ENCODE measurements at places on chromosomes 2 and 18. TPM values are rescaled to one million over a fixed set of nuclear protein-coding genes. Genes with fewer than 3 reads are reported as not detected.

Gene AUP1
- 62.6 TPM for total RNA-seq

Gene IL36RN
- total RNA-seq = 0.11 TPM

Gene RFTN2
- total RNA-seq = 76.5 TPM

Gene TMEM247
- total RNA-seq = not detected

Gene LAMA3
- total RNA-seq = 10.4 TPM

Gene ADRA2B
- 0.79 TPM for total RNA-seq

Gene METTL8
- total RNA-seq = 19.5 TPM

Gene VAPA
- 259 TPM for total RNA-seq

Gene IL1F10
- not detected for total RNA-seq

Gene ODC1
- total RNA-seq = 101 TPM

Gene AMER3
- 4.5 TPM for total RNA-seq

Gene IL1RL2
- 0.28 TPM for total RNA-seq

Gene IMP4
- 46.7 TPM for total RNA-seq

Gene HOXD9
- 0.22 TPM for total RNA-seq

Gene CIB4
- total RNA-seq = 0.50 TPM

GRCh38 chr18:14976736-14977430 is 228.9 kb downstream of the ANKRD30B start:
- no peak for DNase-seq

- DNase-seq = peak; percentile 21
These were observed 33.7 kb upstream of the WDR75 start for GRCh38 chr2:189407281-189408209.

DNA sequence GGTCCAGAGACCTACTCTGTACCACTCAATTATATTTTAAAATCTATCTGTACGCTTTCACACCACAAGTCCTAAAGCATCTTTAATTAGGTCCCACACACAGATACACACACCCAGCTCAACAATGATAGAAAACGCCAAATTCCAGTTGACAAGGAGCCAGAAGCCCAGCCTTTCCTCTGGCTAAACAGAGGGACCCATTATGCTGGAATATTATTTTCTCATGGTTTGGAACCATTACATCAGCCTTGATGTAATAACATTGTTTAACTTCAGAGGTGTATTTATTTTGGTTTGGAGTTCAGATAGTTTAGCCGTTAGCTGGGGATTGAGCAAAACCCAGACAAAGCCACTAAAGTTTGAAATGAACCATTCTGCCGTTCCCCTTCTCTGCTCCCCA is 14.0 kb upstream of the INHBB start:
- no peak for DNase-seq

DNA sequence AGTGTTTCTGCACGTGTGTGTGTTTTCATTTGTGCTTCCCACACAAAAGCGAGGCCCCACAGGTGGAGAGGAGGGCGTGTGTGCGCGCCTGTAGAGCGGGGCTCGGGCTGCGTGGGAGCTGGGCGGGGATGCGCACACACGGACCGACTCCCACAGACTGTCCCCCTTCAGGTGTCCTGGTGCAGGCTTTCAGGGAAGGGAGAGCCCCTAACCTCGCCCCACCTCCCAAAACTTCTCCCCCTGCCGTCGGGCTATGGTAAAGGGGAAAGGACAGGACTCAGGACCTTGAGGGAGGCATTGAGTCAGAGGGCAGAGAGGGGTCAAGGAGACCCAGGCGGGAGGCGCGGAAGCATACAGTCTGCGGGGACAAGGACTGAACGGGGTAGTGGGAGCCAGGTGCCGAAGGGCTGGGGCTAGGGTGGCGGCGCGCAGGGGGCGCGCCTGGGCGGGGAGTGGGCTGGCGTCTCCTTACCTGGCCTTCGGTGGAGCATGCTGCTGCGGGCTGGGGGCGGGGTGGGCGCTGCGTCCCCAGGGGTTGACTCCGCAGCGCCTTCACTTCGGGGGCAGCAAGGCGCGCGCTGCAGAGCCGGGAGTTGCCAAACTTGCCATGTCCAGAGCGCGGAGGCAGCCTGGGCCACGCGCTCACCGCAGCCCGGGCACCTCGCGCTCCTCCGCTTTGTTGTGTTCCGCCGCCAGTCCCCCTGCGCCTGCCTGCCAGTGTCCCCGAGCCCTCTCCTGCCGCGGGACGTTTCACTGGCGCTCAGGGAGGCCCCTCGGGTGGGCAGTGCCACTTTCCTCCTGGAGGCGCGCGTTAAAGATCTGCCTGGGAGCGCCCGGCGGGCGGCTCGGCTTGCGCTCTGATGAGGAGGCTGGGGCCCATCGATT is 302.0 kb downstream of the NCKAP5 start:
- DNase-seq = peak; percentile 77

DNA sequence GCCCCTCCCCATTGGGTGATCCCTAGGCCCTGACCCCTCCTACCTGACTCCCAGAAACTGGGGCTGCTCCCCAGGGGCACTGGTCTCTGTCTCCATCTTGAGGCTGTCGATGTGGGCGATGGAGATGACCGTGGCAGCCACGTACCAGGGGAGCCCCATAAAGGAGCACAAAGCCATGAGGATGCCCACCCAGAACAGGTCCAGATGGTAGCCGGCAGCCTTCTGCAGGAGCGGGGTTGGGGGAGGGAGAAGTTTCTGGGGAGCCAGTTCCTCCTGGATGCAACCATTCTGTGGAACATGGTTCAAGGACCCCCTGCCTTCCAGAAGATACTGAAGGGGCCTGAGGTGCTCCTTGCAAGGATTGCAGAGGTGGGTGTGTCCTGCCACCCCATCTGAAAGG is 34.0 kb downstream of the MTHFD2 start:
- no peak for DNase-seq

GRCh38 chr2:230457073-230457768 is 41.2 kb downstream of the SP100 start:
- no peak for DNase-seq

DNA sequence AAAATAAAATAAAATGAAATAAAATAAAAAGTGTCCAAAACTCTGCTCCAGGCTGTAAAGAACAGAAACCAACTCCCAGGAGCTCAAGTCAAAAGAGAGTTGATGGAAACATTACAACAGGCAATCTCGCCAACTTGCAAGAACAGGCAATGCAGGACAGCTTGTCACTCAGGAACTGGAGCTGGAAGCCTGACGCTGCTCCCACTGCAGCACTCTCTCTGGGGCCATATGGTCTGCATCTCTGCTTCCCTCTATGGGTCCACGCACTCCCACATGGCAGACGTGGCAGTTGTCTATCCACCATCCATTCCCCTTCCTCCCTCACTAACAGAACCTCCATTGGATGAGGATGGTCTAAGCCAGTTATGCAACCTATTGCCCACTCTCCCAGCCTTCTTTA is 23.3 kb upstream of the ARPC2 start:
- no peak for DNase-seq

DNA sequence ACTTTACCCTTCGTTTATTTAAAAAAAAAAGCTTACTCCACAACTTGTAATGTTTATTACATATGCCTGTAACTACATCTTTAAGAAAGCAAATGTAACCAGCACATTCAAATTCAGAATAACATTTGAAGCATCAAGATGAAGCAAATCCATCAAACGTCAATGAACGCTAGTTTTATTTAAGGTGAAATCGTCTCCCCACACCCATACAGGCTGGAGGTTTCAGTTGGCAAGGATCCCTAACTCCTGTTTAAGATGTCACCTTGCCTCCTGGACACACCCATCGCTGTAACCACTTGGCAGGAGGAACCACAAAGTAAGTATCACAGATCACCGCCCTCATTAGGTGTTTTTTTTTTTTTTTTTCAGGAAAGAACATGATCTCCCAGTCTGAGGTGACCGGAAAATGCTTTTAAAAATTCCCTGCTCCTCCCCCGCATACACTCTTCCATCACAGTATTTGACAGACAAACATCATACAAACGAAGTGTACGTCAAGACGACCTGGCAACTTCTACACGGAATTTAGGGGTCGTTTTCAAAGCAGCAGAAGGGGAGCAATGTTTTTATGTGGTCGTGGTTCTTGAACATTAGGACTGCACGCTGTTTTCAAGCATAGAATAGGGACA is 19.7 kb upstream of the STPG4 start:
- peak; percentile 65 for DNase-seq

GRCh38 chr2:203997980-203998809 is 61.6 kb downstream of the ICOS start:
- DNase-seq = no peak

DNA sequence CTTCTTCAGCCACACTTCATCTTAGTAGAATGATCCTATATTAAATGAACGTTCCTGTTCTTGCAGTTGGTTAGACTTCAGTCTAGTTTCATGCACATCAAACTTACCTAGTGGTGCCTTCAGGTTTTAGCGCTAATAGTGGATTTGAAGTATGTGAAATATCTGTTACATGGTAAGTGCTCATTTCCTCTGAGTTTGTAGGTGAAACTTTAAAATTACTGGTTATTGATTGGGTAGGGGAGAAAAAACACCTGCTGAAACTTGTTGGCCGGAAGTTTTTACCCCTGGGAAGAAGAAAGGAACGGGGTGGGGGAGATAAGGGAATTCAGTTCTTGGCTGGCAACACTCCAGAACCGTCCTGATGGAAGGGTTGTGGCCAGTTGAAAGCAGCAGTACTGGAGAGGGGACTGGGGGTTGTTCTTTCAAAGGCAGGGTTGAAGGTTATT is 112.8 kb downstream of the SPTBN1 start:
- DNase-seq = no peak

DNA sequence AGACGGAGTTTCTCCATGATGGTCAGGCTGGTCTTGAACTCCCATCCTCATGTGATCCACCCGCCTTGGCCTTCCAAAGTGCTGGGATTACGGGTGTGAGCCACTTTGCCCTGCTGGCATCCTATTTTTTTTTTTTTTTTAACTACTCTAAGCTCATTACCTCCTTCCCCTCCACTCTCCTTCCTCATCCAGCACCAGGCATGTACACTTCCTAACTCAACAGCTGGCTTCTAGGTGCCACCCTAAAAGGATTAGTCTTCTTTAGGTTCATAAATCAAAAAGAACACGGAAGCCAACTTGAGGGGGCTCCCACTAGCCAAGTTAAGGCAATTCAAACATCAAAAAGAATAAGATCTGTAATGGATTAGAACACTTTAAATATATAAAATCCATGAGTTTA is 70.6 kb upstream of the TEX51 start:
- no peak for DNase-seq

- DNase-seq = no peak
These were observed 187.1 kb downstream of the SCG2 start for GRCh38 chr2:223415071-223415470.

DNA sequence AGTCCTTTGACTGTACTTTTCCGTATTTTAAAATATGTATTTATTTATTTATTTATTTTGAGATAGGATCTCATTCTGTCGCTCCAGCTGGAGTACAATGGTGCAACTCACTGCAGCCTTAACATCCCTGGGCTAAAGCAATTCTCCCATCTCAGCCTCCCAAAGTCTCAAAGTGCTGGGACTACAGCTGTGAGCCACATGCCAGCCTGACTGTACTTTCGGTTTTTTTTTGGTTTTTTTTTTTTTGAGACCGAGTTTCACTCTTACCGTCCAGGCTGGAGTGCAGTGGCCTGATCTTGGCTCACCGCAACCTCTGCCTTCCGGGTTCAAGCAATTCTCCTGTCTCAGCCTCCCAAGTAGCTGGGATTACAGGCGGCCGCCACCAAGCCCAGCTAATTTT is 28.9 kb upstream of the CCNYL1 start:
- no peak for DNase-seq

DNA sequence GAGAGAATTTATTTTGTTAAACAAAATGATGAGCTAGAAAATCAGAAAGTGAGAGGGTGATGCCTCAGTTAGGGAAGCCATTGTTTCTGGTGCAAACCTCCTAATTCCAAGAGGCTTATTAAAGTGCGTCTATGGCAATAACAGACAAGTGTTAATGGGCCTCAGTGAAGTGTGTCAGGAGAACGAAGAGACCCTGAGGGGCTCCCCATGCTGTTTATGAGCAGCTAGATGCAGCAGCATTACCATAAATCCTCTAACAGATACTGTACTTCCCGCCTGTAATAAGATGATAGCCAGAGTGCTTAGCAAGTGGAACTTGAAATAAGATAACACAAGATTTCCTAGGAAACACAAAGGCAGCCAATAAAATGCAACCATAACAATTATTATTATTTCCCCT is 157.4 kb downstream of the MYT1L start:
- peak; percentile 87 for DNase-seq

GRCh38 chr2:195563857-195564512 is 93.0 kb upstream of the SLC39A10 start:
- DNase-seq = no peak

DNA sequence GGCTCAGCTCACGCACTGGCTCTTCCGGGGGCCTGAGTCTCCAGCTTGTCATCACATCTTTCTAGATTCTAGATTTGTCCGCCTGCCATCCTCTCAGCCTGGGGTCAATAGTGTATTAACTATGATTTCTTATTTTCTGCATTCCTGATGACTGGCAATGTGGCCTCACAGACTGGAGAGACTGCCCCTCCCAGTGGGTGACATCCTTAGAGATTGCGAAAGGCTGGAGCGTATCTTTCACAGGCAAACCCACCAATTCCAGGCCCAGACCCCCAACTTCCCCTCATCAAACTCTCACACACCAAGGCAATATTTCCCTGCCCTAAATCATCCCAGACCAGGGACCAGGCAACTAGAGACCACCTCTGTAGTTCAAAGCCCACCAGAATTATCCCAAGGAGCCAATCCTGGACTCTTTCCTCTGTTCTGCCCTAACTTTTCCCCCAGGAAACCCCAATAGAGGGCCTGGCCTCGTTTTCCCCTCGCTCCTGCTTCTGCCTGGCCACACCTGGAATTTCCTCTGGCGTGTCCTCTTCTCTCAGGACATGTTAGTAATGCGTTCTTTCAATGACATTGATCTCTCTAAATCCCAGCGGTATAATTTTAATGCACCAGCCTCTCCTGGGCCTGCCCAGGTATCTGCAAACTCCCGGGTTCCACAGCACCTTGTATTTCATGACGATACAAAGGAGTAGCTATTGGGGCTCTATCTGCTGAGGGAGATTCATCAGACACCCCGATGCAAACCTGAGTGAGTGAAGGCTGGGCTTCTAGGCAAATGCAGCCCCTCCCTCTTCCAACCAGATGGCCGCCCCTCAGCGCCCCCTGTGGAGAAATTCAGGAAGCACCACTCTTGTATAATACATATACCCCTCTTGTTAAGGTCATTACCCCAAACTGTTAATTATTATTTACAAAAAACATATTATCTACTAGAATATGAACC is 2.4 kb upstream of the KCNF1 start:
- peak; percentile 78 for DNase-seq

GRCh38 chr2:62265106-62265505 is 69.2 kb downstream of the B3GNT2 start:
- DNase-seq = no peak

- no peak for DNase-seq
These were observed 678.0 kb upstream of the ZEB2 start for GRCh38 chr2:145197944-145198343.

DNA sequence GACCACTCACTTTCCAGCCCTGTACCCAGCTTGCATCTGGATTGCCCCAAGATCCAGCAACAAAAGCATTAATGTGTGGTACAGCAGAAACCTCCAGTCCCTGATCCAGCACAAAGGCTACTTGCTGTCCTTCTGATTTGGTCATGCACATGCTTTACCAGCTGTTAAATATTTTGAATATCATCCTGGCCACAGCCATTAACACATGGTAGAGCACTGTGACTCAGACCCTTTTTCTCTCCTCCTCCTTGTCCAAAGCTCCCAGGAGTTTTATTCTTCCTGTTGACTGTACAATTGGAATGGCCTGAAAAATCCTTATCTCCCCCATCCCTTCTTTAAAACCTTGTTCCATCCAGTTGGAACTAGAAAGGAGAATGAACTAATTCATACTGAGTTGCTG is 419.7 kb upstream of the TNP1 start:
- no peak for DNase-seq

GRCh38 chr2:212726403-212726802 is 187.8 kb upstream of the ERBB4 start:
- DNase-seq = no peak
